Stimulated activated CD8-positive, alpha-beta memory T cell treated with anti-CD3 and anti-CD28 coated beads, Interleukin-15, amount 100 ng/mL, for 4 hours (primary cell): ENCODE measurements at places on chromosomes 6 and 20.

GRCh38 chr6:169232507-169232931, 21.1 kb downstream of the THBS2 start:
- DNase-seq = no peak

DNA sequence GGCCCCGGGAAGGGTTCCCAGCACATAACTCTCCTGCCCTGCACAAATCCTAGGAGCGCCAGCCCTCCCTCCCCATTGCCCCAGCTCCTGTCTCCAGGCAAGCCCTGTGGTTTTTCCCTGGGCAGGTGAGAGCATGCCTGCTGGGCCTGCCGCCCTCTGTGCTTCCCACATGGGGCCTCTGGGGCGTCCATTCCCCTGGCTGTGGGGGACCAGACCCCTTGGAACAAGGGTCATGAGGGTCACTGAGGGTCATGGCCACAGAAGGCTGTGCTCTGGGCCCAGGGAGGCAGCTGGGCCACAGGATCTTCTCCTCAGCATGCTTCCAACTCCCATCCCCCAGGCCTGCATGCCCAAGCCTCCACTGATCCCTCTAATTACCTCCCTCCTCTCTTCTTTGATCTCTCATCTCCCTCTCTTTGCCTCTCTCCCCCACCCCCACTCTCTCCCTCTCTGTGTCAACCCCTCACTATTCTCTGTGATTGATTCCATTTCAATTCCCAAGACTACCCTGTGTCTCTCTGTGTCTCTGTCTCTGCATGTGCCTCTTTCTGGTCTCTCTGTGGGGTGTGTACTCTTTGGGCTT, 6.1 kb downstream of the MDFI start:
- DNase-seq = no peak

- DNase-seq = no peak
These were observed 164.2 kb downstream of the JARID2 start for GRCh38 chr6:15410126-15410391.

DNA sequence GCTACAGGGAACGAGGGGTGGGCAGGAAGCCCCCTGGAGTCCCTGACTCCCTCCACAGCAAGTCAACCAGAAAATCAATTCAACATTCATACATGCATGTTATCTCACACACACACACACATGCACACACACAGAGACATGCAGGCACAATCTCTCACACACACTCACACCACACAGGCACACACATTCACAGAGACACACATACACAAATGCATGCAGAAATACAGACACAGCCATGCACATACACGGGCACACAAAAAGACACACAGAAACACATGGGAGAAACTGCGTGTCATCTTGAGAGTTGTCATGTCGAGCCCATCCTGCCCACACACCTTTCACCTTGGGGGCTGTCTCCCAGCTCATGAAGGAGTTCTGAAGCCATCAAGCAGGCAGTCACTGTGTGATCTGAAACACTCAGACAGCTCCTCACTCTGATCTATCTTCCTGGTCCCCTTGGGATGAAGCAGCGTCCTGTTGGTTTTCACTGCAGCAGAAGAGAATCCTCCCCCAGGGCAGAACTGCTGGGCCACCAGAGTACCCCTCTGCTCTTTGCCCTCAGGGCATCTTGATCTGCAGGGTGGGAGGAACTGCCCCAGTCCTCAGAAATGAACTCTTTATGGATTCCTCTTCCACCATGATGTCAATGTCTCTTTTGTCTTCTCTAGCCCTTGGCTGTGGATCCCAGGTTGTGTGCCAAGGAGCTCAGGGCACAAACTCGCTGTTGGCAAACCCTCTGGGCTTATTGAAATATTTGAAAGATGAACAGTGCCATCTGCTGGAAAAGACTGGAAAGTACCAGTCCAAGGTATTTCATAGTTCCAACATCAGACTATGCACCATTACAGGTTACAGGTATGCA, 8.8 kb downstream of the RAET1L start:
- no peak for DNase-seq

- no peak for DNase-seq
These were observed 26.6 kb upstream of the TNFRSF21 start for GRCh38 chr6:47336334-47336733.

- no peak for DNase-seq
These were observed 37.3 kb downstream of the KIF3B start for GRCh38 chr20:32314768-32315167.

DNA sequence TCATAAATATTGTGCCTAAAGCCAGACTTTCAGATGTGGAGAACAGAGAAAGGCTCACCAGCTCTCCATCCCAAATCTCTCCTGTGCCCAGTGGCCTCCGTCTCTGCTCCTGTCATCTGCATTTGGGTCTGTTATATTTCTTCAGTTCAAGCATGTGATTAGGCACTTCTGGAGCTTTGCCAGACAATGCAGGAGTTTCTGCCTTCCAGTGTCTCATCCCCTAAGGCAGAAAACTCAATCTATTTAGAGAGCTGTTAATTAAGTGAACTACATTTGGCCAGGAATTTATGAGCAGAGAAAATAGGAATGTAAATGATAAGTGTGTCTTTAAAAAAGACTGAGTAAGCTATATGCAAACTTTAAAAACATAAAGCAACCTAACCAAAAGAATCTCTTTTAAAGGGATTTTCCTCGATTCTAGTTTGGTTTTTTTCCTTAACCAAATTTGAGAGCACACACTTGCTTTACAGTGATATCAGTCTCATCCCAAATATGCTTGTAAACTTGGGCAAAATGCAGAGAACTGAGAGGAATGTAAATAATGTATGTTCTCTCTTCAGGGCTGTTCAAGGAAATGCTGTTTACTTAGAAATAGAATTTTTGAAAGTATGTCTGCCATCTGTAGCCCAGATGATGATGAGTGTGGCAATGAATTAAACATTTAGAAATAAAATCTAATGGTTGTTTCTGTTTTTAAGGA, 113.9 kb downstream of the ELOVL4 start:
- DNase-seq = no peak

DNA sequence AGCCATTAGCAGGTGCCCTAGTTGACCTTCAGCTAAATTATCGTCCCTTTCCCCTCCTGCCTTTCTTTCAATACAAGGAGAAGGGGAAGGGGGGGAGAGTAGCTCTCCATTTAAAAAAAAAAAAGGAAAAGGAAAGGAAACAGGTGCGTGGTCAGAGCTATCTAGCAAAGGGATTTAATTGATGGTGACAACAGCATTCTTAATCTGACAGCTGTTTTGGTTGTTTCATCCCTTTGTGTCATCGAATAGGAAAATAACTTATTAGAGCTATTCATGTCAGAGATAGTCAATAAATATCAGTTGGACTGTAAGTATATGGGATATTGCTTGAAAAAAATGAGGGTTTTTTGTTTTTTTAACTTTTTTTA, 195.2 kb upstream of the SASH1 start:
- DNase-seq = no peak

- no peak for DNase-seq
These were observed 59.7 kb downstream of the KIF13A start for GRCh38 chr6:17927705-17928104.

DNA sequence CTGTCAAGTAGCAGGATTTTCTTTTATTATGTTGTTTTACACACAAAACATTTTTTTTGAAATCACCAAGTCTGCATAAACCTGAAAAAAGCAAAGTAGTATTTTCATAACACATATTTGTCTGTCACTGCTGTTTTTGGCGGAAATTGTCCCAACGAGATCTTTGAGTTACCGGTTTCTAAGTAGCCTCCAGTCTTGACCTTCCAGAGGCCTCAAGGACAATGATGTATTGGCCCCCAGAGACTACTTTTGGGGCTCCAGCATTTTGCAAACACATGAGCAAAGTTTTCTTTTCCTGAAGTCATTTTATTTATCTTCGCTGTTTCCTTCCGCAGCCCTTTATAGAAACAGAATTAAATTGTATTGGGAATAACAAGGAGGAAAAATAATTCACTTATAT, 862.6 kb downstream of the KIF16B start:
- DNase-seq = no peak

DNA sequence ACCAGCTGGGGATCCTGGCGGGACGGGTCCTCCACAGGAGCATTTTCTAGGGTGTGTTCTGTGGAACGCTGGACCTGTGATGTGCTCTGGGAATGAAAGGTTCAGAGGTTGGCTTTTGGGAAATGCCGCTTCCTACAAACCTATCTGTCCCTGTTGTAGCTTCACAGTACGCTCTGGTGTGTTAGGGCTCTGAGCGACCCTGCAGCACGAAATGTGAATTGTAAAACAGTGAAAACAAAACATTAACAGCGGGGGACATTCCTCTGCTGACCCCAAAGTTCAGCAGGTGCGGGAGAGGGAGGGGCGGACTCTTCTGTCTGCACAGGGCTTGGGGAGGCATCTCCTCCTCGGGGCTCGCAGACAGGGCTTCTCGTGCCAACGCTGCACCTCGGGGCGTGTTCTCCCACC, 155.9 kb downstream of the NRN1 start:
- no peak for DNase-seq

DNA sequence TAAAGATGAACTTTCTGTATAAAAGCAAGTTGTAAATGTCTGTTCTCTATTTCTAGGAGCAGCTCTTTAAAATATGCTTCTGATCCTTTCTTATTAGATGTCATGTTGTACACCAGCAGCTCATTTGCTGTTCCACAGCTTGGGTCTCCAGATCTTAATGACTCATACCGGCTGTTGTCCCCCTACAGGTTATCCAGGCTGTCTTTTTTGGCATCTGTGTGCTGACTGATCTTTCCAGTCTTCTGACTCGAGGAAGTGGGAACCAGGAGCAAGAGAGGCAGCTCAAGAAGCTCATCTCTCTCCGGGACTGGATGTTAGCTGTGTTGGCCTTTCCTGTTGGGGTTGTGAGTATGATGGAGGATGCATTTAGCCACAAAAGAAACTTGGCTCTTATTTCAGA, 76.0 kb downstream of the AIG1 start:
- no peak for DNase-seq

DNA sequence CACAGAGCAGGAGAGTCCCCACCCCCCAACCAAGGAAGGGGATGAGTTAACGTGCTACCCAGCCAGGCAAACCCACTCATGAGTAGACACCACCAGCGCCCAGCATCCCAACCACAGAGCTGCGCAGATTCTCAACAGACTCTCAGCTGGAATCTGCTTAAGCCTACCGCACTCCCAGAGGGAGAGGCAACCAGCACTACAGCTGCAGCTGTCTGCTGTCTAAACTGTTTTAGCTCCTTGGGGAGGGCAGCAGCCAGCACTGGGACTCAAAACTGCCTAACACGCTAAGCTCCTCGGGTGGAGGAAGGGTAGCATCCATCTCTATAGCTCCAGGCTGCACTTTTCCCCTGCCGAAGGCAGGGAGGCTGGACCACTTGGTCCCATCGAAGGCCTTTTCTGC, 539.8 kb downstream of the EPHA7 start:
- DNase-seq = no peak

- no peak for DNase-seq
These were observed at the start of gene DEFB112 for GRCh38 chr6:50049829-50050228. DEFB112 (minus strand) TSS chr6:50049929; CDS start chr6:50049869, 60 bp downstream.

DNA sequence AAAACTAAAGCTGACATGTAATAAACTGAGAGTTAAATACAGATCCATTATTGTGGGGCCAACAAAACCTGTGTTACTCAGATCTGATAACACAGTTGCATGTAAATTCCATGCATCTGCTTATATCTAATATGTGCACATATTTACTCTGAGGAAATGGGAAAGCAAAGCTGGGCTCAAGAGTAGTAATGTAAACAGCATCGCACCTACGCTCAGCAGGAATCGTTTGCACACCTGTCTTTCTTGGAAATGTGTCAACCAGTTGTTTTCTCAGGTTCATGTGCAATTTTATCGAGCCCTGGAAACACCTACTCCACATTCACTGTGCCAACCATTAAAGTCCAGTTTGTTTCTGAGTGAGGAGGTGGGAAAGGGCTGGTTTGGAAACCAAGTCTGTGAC, 80.3 kb upstream of the CNKSR3 start:
- no peak for DNase-seq

- DNase-seq = no peak
These were observed 22.9 kb upstream of the HMGA1 start for GRCh38 chr6:34213772-34214171.

DNA sequence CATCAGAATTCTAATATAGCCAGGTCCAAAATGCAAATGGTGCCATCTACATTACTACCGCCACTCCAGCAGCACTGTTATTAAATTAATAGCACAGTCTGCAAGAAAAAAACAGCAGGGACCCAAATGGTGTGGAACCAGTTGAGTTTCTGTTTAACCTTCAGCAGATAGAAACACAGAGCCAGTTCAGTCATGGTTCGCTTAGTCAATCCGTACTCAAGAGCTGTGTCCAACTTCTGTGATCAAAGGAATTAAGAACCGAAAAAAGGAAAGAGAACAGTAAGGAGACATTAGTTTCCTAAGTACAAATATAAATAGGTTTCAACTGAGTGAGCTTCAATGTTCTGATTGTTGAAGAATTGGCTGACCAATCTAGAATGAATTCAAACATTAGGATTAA, 107.7 kb downstream of the TRDN start:
- no peak for DNase-seq

DNA sequence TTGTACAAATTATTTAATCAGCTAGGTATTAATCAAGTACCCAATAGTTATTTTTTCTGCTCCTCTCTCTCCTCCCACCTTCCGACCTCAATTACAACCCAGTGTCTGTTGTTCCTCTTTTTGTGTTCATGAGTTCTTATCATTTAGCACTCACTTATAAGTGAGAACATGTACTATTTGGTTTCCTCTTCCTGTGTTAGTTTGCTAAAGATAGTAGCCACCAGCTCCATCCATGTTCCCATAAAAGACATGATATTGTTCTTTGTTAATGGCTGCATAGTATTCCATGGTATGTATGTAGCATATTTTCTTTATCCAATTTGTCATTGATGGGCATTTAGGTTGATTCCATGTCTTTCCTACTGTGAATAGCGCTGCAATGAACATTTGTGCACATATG, 652.8 kb upstream of the CITED2 start:
- DNase-seq = no peak
